ENCODE measurements at places on chromosomes 1 and 21.
A peak's percentile ranks its signal among the peaks of the same experiment; 100 is the strongest.

DNA sequence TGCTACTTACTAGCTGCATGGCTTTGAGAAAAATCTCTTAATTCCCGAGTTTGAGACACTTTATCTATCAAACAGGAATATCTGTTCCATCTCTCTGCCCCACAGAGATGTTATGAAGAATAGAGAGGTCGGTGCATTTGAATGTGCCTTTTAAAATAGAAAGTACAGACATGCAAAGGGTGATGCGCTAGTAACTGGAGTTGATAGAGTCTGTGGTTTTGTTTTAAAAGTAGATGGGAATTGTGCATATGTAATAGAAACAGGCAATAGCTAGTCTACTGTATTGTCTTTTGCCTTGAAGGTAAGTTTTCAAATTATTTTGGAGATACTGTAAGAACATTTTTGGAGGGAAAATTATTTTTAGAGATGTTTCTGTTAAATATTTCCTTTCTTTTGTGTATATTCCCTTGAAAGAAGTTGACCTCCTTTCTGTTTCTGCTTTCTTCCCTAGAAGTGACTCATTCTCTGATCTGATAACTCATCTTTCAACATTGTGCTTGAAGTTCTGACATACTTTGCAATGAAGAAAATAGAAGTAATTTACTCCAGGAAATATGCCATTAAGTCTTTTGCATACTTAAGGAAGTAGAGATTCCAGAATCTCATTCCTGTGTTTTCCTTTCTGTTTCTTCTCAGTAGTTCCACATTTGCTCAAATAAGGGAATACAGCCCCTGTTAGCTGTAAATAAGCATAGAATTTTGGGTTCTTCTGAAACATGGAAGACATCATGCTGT is 151.6 kb downstream of the SDCCAG8 start:
- DNase-seq = peak; percentile 72

DNA sequence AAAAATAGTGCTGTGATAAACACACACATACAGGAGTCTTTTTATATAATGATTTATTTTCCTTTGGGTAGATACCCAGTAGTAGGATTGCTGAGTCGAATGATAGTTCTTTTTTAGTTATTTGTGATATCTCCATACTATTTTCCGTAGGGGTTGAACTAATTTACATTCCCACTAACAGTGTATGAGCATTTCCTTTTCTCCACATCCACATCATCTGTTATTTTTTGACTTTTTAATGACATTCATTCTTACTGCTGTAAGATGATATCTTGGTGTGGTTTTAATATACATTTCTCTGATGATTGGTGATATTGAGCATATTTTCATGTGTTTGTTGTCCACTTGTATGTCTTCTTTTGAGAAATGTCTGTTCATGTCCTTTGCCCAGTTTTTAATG is 78.3 kb downstream of the NIBAN1 start:
- peak; percentile 69 for DNase-seq

GRCh38 chr1:110581682-110582145 is 24.4 kb downstream of the KCNA2 start:
- DNase-seq = no peak

GRCh38 chr1:155236451-155236850 is 18.8 kb downstream of the ENTREP3 start:
- DNase-seq = no peak

DNA sequence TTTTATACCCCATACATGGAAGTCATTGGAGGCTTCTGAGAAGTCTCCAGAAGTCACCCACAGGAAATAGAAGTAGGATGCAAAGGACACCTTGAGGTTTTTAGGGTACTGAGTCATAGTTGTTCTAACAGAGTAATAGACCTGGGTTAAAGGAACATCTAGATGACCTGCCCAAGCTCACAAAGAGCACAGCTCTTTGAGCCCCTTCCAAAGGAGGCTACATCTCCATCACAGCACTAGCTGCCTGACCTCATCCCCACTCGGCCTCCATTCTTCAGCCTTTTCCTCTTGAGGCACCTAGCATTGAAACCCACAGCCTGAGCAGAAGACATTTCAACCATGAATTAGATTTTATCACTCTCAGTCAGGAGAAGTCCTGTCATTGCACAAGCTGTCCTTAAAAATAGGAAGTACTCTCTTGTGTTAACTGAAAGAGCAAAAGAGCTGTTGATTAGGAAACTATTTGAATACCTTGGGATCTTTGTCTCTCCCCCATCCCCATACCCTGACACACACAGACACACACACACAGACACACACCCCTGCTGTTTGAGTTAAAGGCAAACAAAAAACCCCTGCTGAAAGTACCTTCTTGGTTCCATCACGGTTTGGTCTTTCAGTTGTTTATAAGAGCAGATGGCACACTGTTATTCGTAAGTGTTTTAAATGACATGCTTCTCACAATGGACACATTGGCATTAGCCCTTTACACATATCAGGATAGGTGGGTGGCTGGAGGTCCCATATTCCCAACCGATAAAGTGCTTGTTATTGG is 22.2 kb downstream of the MKNK1 start:
- no peak for DNase-seq

DNA sequence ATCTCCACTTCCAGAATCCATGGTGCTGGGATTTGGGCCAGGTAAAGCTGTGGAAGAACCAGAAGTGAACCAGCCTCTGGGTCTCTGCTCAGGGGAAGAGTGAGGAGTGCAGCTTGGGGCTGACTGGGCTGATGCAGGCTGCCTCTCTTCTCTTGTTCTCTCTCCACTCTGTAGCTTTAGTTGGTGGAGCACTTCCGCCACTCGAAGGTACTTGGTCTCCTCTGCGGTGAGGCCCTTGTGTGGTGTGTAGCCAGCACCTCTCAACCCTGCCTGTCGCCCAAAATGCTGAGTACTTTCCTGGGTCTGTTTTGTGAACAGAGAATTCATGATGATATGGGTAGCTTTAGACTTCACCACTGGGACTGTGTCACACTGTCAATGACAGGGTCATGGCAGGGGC is 63.2 kb downstream of the URB2 start:
- no peak for DNase-seq

GRCh38 chr1:8627728-8628127 is 189.7 kb downstream of the RERE start:
- DNase-seq = no peak

- no peak for DNase-seq
These were observed 275.8 kb downstream of the VAV3 start for GRCh38 chr1:107689159-107689558.

- DNase-seq = no peak
These were observed 35.3 kb downstream of the HLX start for GRCh38 chr1:220914283-220915116.

DNA sequence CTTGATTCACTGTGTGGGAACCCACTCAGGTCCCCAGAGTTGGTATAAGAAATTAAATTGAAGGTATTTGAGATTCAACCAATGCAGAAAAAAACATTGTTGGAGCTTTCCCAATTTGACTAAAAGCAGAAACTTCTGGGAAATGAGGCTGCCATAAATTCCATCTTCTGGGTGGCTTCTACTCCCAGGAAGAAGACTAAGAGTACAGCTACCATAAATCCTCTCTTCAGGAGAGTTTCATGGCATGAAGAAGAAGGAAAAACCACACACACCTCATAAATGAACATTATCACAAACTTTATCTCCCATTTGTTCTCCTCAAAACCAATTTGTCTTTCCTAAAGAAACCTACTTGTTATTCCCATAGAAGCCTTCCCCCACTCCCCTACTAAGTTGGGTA is 283.9 kb downstream of the DPYD start:
- DNase-seq = peak; percentile 83

DNA sequence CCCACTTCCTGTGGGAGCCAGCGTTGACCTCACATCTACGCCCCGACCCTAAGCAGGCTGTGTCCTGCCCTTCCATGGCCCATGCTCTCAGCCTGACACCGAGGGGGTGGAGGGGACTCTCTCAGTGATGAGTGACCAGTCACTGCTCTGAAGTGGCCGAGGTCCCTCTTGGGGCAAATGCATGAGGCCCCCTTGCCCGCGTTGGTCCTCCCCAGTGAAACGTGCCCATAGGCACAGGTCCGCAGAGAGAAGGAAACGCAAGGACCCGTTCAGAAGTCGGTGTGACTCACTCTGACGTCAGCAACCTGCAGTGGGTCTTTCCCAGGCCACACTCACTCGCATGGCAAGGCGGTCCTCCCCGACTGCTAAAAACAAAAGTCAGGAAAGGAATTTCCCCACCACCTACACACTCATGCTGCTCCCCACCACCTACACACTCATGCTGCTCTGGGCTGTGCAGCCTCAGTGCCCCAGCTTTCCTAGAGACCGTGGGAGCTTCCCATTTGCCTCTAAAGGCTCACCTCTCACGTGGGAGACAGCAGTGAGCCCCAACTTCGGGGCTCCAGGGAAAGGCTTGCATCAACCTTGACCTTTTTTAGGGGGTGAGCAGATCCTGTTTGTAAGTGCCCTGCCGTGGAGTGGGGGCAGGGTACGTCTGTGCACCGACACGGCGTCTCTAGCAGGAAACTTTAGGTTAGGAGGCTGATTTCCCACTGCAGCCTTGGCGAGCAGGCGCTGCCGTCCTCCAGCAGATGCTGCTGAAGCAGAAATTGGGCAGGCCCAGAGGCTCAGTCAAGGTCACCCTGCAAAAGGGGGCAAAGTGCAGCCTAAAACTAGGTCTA is 11.4 kb downstream of the UBASH3A start:
- peak; percentile 27 for DNase-seq

DNA sequence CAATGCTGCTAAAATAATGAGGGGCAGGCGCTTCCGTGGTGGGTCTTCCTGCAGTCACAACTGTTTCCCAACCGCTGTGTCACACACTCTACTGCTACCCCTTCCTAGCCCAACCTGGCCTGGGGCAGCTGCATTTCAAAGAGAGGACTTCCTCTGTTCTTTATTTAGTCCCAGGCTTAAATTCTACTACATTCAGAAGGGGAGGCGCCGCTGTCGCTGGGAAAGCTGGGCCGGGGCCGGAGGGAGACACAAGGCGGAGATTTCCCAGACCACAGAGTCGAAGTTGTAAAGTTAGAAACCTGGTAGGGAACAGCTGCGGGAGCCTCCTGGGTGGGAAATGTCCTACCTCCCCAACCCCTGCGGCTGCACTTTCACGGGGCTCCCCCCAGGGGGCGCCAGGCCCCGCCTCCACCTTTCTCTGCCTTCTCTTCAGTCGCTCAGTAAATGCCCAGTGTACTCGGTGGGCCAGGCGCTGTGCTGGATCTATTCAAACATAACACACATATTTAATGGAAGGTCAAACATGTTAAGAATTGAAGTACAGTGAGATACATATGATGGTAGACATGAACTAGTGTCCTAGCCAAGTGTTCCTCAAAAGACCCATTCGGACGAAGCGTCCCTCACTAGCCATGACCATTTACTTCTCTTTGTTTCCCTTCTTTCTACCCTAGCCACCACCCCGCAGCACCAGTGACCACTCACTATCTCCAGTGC is 23.1 kb downstream of the DYRK3 start:
- no peak for DNase-seq

- DNase-seq = no peak
These were observed 115.4 kb upstream of the TIAM1 start for GRCh38 chr21:31459457-31459856.

DNA sequence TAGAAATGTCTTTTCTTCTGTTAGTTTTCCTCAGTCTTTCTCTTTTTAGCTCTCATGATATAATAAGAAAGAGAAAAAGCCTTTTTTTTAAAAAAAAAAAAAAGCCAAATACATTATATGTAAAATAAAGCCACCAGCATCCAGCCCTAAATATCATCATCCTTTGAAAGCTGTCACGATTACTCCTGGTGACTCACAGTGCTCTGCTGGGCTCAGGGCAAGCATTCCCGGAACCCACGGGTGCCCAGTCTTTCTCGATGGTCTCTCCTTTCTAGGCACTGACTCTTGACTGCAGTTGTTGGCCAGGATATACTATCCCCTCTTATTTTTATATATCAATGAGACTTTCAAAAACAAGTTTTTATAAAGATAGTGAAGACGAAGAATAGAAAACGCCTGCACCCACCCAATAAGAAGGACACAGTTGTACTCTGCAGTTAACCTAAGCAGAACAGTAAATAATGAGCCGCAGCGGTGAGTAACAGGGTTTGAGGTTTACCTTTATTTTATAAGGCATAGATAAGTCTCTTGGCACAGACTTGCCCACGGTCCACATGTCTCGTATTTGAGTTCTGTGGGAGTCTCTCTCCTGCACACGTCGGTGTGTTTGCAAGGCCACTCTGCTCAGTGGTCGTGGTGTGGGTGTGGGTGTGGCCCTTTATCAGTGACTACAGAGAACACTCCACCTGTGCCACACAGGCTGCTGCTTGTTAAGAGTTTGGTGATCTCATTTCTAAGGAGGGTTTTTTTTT is 15.7 kb upstream of the MX2 start:
- DNase-seq = no peak

DNA sequence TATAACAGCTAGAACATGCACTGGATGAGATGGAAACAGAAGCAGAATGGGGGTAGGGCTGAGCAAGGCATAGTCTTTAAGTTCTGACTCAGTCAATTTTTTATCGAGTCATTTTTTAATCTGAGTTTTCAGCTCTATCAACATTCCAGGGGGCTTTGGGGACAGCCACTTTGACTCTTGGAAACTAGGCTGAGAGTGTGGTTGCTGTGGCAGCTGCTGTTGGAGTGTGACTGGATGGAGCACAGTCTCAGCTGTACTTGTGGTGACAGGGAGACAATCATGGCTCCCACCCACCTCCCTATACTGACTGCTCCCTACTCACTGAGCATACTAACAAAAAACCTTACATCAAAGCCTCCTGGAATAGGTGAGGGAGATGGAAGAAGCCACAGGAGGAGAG is 25.0 kb downstream of the GJA5 start:
- DNase-seq = no peak

DNA sequence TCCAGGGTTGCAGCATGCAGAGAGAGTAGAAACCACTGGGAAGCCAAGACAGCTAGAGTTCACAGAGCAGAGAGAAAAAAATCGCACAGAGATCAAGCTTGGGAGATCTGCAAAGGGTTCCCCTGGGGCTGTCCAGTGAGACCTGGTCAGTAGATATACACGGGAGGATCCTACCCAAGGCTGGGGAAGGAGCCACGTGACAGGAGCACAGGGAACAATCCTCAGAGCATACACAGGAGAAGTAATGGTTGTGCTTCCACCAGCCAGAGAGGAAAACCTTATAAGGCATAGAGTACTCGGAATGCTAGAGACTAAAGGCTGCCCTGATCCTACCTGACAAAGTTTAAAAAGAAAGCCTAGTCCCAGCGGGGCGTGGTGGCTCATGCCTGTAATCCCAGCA is 53.9 kb downstream of the GABPA start:
- no peak for DNase-seq

GRCh38 chr1:5585256-5585655 is 407.0 kb downstream of the NPHP4 start:
- no peak for DNase-seq

GRCh38 chr21:42366292-42367010 is at the start of gene TFF1:
TSS of gene TFF1 (minus strand) at chr21:42366535. CDS start at chr21:42366495, 40 bp downstream.
- no peak for DNase-seq

Data from fibroblast of skin of right quadriceps (primary cell).